ENCODE measurements at places on chromosomes 1 and 21.

DNA sequence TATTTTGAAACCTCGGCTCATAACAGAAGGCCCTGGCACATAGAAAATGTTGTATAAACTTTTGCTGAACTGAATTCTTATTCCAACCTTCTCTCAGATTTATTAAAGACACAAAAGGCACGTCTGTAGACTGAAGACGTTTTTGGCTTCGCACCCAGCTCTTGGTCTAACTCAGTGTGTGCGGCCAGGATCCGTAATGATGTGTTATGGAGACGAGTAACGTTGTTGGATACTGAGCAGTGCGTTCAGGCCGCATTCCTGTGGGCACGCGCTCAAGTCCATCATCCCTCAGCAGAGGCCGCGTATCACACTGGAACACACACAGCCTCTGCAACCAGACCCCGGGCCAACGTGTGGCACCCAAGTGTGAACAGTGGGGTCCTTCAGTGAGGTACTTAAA lies 154.8 kb upstream of the RAB4A start:
- DNase-seq, result no peak

GRCh38 chr1:48937732-48938131 lies 161.0 kb upstream of the BEND5 start:
- no peak for DNase-seq

GRCh38 chr1:246152986-246153431 lies 354.1 kb downstream of the SMYD3 start:
- no peak for DNase-seq

- DNase-seq, result no peak
These were observed 17.9 kb downstream of the PLPP3 start for GRCh38 chr1:56561227-56562019.

- DNase-seq, result peak; percentile 64
These were observed 25.1 kb upstream of the TMEM222 start for GRCh38 chr1:27296773-27297291.

GRCh38 chr1:87393445-87394085 lies 64.9 kb downstream of the LMO4 start:
- peak; percentile 76 for DNase-seq

- DNase-seq, result no peak
These were observed 652 bp upstream of the GPX7 start for GRCh38 chr1:52601519-52601918.

GRCh38 chr21:23939369-23940065 lies 1667.8 kb downstream of the MRPL39 start:
- DNase-seq, result no peak

- no peak for DNase-seq
These were observed 41.5 kb downstream of the LRRC53 start for GRCh38 chr1:74470936-74471335.

GRCh38 chr1:151852733-151853132 lies 779 bp downstream of the THEM5 start:
- DNase-seq, result no peak

DNA sequence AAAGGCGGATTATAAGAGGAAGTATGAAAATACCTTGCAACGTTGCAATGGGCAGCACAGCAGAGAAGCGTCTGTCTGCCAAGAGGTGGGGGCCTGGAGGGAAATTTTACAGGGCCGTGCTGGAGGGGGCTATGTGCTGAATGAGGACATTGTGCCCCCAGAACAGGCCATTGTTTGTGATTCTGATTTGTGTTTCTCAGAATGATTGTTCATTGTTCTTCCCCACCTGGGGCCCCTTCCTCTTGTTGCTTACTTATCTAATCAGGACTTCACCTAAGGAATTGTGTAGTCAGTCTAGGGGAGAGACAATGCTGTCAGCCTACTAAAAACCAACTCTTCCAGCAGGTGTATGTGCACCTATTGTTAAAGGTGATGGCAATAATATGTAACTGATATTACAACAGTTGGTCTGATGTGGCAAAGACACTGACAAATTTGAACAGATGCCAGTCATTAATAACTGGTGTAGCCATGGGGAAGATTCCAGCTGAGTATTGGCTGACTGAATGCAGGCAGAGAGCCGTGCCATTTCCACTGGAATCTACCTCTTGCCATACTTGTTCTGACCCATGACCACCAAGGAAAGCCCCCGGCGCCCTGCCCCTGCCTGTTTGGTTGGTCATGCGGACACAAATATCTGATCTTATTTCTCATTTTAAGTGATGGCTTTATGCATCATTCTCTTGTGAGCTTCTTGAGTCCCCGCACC lies 45.2 kb upstream of the PSEN2 start:
- no peak for DNase-seq

GRCh38 chr1:154943649-154944400 lies 7.3 kb upstream of the PMVK start:
- DNase-seq, result peak; percentile 95

- DNase-seq, result no peak
These were observed 41.0 kb upstream of the SEC16B start for GRCh38 chr1:178010674-178011464.

- DNase-seq, result peak; percentile 77
These were observed 2.7 kb downstream of the IL10RB start for GRCh38 chr21:33268737-33269441.

DNA sequence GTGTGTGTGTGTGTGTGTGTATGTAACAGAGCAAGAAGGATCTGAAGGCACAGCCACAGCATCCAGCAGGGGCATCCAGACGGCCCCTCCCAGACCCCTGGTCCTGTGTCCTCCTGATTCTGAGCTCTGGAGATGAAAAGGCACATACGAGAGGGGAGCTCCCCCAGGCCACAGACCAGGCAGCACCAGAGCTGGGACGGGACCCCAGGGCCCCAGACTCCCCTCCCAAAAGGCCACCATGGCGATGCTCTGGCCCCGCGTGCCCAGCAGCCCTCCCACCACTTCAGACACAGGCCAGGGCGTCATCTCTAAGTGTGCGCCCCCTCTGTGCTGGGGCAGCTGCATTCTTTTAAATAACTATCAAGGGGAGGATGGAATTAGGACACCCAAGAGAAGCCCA lies 245.8 kb downstream of the MATN1 start:
- DNase-seq, result no peak

DNA sequence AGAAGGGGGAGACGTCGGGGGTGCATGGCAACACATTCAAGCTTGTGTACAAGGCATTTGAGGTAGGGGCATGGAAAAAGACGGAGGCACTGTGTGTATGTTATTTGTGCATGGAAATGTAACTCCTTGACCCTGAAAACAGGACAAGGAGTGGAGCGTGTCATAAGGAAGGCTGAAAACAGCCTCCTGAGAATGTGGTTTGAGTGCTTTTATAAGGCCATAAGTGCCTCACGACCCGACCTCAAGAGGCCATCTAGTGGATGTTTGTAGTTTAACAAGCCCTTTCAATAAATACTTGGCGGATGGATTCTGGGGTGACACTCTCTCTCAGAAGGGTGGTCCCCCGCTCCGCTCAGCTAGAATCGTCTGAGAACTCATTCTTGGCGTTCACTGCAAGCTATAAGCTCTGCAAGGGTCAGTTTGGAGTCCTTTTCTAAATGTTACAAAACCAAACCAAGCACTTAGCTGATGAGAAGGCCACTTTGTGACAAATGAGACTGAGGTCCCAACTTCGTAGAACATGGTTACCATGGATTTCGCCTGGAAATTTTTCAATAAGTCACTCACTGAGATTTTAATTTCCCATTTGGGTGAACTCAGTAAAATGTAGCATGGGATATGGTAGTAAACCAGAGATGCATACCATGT lies 38.8 kb upstream of the CLCA4 start:
- peak; percentile 54 for DNase-seq

DNA sequence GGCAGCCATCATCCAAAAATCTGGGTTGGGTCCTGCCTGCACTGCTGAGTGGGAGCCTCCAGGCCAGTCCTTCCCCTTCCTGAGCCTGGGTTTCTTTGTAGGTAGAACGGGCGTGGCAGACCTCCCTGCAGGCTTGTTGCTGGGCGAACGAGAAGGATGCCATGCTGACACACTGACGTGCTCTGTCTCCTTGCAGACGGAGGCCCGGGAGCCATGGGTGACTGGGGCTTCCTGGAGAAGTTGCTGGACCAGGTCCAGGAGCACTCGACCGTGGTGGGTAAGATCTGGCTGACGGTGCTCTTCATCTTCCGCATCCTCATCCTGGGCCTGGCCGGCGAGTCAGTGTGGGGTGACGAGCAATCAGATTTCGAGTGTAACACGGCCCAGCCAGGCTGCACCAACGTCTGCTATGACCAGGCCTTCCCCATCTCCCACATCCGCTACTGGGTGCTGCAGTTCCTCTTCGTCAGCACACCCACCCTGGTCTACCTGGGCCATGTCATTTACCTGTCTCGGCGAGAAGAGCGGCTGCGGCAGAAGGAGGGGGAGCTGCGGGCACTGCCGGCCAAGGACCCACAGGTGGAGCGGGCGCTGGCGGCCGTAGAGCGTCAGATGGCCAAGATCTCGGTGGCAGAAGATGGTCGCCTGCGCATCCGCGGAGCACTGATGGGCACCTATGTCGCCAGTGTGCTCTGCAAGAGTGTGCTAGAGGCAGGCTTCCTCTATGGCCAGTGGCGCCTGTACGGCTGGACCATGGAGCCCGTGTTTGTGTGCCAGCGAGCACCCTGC lies 1.4 kb downstream of the GJA4 start:
- DNase-seq, result no peak

DNA sequence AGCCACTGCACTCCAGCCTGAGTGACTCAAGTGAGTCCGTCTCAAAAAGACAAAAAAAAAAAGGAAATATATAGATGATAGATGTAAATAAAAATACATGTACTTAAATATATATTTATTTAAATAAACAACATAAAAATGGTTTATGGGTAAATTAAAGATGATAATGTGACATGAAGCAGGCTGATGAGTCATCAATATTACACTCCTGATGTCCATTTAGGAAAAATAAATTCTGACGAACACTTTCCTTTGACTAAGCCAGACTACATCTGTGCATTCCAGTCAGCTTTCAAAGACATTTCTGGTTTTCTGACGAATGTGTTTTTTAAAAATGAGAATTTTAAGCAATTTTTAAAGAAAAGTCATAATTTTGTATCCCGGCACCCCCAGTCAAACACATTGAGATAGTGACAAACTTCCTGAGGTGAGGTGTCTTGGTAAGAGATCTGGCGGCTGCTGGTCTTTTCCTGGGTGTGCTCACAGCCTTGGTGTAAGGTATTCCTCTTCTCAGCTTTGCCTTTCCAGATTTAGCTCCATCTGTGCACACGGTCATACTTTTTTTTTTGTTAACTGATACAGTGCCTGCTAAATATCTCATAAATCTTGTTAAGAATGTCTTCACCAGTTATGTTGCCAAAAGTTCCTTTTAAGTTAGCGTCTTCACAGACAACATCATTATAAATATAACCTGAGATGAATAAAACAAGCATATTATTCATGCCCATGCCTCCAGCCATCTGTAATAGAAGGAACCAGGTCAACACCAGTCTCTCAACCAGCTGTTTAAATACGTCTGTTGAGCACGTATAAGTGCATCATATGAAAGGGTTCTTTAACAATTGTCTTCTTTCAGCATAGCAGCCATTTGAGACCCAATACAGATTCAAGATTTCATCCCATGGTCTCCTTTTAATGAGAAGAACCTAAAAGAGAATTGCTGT lies 214.5 kb upstream of the PLD5 start:
- DNase-seq, result no peak

All from NAMALWA (cell line).